ENCODE measurements at places on chromosomes 11 and 22. TPM values are rescaled to one million over a fixed set of nuclear protein-coding genes. Genes with fewer than 3 reads are reported as not detected.

Gene ADAMTS8
- total RNA-seq, result 9.9 TPM

DNA sequence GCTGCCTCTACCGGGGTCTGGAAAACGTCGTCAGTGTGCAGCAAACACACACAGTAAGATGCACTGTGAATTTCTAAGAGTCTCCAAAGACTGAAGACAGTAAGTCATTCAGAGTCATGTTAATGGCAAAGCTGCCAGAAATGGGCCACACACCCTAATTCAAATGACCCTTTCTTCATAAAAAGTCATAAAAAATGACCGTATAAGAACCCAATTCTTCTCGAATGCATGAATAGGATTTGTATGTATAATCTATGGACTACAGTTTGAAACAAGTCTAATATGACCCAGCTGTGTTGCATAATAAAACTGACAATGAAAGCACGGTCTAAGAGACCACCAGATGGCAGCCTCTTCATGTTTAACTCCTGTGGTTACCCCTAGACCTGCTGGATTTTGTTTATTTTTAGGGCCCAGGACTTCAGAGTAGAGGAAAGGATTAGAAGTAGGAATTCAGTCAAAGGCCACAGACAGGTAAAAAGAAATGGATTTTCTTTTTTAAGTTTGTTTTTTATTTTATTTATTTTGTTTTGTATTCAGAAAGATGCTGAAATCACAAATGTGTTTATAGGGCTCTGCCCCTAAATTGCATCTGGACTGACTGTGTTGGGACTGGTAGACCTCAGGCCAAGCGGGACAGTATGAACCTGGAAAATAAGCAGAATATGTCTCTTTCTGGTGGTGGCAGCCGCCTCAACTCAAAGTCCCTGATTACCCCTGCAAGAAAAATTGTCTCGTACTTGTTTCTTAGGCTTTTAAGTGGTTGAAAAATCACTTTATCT, 32.1 kb upstream of the SLC5A12 start:
- DNase-seq, result peak; percentile 37

DNA sequence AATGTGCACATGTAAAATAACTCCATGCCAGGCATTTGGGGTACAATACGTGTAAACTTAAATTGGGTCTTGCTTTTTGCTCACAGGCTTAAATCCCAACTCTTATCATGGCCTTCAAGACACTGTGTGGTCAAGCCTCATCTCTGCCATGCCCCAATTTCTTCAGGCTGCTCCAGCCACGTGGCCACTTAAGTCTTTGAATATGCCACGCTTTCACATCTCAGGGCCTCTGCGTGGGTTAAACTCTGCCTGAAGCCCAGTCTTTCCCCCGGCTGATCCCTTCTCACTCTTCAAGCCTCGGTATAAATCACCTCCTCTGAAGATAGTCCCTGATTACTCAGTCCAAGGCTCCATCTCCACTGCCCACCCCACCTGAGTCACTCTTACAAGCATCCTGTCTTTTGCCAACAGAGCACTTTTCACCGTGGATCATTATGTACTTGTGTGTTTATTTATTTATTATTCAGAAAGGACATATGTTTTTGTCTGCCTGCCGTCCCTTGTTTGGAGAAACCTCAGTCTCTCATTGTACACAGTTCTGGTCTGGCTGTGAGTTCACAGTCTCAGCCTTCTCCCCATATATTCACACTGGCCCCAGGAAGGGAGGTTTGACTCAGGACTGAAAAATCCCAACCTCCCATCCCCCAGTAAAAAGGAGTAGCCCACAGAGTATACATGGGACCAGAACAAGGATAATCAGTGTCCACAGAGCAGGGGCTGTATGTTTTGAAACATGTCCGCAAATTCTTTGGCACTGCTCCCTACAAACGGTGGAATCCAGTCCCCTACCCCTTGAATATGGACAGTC, 344.7 kb downstream of the MN1 start:
- DNase-seq, result no peak

GRCh38 chr11:134504146-134504905, 92.3 kb upstream of the B3GAT1 start:
- DNase-seq, result no peak

Gene SMIM35
- total RNA-seq, result not detected

Gene KCNQ1OT1
- 2.4 TPM for total RNA-seq

Gene LRRN4CL
- 0.16 TPM for total RNA-seq

DNA sequence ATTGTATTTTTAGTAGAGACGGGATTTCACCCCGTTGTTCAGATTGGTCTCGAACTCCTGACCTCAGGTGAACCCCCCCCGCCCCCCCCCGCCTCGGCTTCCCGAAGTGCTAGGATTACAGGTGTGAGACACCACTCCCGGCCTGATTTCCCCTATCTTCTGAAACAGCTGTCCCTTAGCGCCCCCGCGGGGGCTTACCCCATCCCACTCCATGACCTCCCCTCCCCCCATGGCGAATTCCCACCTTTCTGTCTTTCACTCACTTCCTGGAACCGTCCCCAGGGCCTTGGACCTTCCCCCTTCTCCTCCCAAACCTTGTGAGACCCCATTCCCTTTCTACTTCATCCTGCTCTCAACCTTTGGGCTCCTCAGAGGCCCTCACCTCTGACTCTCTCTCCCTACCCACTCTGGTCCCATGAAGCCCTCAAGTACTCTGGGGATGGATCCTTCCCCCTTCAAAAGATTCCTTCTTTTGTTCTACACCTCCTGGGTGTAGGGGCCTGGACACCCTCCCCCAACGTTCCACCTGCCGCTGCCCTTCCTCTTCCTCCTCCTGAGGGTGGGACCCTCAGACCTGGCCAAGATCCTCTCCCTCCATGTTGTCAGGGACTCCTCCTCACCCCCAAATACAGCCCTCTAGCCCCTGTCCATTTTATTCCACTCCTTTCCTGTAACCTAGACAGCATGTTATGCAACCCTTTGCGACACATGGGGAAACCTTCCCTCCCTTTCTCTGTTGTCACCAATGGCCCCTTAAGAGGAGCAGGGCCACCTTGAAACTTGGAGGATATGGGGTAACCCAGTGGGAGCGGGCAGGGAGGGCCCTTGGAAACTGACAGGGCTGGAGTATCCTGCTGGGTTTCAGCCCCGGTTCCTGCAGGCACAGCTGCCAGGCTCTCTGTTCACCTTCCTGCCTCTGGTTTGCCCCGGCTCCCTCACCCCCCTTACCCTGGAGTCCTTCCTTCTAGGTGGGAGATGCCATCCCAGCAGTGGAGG, 1.1 kb downstream of the PRDX5 start:
- DNase-seq, result no peak

DNA sequence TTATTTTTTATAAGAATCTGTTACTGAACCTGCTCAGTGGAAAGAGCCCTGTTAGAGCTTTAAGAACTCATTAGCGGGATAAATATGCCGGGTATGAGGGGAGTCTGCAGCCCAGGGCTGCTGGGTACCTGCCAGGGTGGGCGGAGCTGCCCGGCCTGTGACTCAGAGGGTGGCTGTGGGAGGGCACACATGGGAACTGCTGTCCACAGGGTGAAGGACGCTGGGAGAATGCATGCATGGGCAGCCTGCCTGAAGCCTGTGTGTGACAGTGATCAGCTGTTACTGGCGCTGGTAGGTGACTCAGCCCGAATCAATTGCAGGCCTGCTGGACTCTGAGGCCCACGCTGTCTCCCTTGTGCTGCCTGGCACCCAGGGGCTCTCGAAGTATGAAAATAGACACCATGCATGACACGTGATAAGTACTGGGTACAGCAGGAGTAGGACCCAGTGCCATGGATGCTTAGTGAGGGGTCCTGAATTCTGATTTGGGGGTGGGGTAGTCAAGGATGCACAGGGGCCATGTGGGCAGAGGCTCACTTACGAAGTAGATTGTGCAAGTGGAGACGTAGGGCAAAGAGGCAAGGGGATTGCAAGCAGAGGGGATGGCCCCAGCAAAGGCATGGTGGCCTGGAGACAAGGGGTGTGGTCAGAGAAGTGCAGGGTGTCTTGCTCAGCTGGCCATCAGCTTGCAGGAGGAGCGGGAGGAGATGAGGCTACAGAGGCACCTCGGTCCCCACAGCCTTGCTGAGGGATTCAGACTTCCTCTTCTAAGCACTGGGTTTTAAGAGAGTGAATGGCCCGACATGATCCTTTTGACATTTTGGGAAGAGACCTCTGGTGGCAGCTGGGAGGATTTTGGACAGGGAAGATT, 36.5 kb downstream of the GRIK4 start:
- DNase-seq, result no peak

DNA sequence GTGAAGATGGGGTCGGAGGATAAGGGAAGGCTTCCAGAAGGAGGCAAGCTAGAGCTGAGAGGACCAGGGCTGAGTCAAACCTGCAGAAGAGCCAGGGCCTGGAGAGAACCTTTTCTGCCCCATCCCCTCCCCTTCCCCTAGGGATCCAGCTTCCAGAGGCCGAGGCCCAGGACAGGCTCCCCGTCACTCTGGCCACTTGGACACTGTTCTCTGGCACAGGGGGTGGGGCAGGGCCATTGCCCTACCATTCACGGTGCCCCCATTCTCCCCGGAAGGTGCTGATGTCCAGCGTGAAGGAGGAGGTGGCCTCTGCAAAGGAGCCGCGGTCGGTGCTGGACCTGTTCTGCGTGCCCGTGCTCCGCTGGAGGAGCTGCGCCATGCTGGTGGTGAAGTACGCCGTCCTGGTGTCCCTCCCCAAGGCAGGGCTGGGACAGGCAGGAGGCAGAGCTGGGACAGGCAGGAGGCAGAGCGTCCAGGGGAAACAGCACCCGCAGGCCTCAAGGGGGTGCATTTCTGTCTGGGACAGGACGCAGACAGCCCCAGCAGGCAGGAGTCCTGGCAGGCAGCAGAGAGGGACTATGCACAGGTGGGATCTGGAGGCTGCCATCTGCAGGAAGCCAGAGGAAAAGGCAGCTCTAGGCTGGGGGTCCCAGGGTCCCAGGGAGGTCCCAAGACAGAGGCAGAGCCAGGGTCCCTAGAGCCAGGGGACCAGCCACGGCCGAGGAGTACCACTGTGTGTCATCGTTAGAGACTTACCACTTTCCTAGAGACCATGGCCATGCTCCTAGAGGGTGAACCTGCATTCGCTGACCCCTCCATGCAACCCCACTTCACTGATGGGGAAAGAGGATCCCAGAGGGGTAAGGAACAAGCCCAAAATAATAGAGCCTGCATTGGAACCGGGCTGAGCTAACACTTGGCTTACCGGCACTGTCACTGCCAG, 25.8 kb upstream of the SLC22A12 start:
- DNase-seq, result peak; percentile 78

DNA sequence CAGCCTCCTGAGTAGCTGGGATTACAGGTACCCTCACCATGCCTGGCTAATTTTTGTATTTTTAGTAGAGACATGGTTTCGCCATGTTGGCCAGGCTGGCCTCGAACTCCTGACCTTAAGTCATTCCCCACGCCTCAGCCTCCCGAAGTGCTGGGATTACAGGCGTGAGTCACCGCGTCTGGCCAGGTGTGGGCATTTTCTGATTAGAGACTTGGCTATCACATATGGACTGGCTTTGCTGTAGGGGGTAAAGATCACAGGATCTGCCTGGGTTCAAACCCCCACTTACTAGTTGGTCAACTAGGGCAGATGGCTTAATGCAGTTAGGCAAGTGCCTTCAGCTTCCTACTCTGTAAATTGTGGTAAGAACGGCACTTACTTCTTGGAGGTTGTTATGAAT, 6.5 kb downstream of the CD248 start:
- no peak for DNase-seq

DNA sequence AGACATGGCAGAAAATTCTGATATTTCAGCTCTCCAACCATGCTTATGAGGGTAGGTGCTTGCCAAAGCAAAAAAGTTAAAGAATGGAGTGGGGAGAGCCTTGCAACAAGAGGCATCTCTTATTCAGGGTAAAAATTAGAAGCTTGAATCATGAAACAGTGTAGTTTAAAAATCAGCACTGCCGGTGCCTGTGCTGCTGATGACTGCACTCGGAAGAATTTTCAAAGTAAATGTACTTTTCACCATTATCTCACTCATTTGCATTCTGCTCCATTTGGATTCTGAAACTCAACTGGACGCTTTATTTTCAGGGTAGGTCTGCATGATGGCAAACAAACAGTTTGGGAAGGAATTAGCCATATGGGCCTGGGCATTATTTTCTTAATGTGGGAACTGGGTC, 126.3 kb downstream of the KIRREL3 start:
- DNase-seq, result no peak

- DNase-seq, result no peak
Measured at GRCh38 chr22:22352371-22352999, 107.9 kb downstream of the VPREB1 start.

DNA sequence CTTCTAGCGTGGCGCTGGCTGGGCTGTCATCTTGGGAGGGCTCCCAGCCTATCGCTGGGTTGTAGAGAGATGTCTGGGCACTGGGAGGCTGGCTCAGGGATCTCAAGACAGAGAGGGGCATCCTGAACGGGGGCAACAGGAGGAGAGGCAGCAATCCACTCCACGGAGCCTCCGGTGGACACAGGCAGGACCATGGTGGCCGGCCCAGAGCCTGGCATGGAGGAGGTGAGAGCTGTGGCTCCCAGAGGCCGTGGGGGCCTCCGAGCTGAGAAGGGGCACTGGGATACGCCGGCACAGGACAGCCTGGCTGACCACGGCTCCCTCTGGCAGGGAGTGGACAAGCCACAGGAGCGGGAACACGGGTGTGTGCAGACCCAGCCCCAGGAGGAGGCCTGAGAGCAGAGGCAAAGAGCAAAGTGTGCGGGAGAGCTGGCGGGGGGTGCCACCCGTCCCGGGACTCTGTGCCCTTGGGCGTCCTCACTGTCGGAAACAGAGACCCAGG, 9.1 kb downstream of the MRGPRF start:
- DNase-seq, result no peak

GRCh38 chr11:1832211-1832919, 2.4 kb upstream of the SYT8 start:
- DNase-seq, result peak; percentile 77

DNA sequence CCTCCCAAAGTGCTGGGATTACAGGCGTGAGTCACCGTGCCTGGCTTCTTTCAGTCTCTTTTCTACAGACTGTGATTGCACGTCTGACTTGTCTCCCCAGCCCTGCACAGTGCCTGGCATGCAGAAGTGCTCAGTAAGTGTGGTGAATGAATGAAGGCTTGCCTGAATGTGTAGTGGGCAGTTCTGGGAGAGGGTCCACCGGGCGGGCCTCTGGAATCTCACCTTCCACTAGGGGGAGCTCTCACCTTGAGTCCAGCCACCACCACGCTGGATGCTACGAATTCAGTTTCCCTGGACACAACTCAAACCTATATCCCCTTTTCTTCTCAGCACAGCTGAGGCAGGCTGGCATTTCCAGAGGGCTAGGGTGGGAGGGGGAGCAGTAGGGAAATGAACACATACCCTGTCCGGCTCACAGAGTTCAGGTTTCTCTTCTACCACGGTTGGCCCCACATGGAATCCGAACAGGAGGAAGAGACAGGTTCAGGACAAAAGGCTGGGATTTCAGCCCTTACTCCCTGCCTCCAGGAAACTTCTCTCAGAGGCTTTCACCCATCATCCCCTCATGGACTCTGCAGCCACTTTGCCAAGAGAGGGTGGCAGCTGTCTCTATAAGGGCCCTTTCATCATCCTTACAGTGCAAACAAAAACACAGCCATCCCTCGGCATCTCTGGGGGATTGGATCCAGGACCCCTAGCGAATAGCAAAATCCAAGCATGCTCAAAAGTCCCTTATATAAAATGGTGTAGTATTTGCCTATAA, 86.8 kb downstream of the NECTIN1 start:
- no peak for DNase-seq

Gene C11orf97
- not detected for total RNA-seq

Data from WTC11 (cell line).